Head of caudate nucleus (tissue), 42 donors: ENCODE measurements at places on chromosomes 2 and 18.
A peak's percentile ranks its signal among the peaks of the same experiment; 100 is the strongest.

- DNase-seq = no peak
Measured at GRCh38 chr2:68357605-68358337, 7.3 kb upstream of the PLEK start.

DNA sequence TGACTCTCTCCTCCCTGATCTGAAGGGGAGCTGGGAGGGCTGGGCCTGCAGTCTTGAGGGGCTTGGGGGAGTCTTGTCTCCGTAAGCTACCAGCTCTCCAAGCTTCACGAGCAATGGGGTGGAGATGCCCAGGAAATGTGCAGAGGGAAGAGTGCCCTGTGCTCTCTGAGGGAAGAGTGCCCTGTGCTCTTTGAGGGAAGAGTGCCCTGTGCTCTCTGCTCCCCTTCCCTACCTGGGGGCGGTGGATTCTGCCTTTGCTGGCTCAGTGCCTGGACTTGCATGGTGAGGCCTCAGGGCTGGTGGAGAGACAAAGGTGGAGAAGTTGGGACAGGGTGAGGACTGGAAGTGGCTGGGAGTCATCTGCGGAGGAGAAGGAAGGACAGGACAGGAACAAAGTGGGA lies 72.7 kb downstream of the TWIST2 start:
- DNase-seq = no peak

GRCh38 chr2:8566774-8567468 lies 114.9 kb upstream of the ID2 start:
- peak; percentile 7 for DNase-seq

DNA sequence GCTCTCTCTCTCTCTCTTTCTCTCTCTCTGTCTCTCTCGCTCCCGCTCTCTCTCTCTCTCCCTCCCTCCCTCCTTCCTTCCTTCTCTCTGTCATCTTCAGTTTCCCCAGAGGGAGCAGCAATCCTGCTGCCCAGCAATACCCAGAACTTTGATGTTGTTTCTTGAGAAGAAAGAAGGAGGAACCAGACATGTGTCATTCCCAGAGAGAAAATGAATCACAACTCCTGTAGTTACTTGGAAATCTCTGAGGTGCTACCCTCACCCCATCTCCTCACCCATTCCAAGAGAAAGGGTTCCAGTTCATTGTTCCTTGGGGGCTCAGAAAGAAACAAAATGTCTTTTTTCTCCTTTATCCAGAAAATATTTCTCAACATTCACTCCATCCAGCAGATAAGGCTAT lies 449.1 kb downstream of the TNS1 start:
- no peak for DNase-seq

- DNase-seq = no peak
Measured at GRCh38 chr18:61580046-61580445, 246.8 kb downstream of the CDH20 start.

DNA sequence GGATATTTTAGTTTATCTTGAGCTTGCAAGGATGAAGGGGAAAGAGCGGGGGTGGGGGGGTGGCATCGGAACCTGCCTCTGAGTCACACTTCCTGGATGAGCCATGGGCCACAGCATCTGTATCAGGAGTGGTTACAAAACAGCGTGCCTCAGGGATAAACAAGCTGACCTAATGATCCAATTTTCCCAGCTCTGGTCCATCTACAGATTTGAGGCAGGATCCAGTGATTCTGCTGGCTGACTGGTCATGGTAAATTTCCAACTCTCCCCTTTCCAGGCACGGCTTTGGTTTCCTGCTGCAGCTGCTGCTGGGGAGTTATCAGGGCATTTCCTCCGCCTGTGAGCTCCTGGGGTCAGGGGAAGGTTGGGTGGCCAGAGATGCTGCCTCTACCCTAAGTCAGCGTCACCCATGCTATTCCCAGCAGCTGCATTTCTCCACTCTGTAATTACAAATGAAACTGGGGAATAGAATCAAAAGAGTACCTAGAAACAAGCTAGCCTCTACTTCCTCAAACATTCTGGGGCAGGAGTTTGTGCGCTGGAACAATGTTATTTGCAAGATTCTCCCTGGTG lies 4.7 kb upstream of the HPCAL1 start:
- DNase-seq = no peak

DNA sequence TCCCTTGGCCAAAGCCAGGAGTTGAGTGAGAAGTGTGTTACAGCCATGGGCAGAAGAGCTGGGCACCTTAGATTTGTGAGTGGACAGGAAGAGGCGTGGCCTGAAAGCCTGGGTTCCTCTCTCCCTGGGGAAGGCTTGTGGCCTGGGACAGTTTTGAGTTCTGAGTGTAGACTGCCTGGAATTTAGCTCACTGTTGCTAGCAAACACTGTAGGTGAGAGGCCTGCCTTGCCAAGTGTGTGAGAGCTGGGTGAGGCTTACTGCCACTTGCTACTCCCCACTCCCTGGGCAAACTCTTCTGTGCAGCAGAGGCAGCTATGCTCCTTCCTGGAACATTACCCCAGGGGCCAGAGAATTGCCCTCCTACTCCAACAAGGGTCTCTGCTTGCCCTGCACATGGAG lies 150.0 kb upstream of the GALNT5 start:
- DNase-seq = no peak

DNA sequence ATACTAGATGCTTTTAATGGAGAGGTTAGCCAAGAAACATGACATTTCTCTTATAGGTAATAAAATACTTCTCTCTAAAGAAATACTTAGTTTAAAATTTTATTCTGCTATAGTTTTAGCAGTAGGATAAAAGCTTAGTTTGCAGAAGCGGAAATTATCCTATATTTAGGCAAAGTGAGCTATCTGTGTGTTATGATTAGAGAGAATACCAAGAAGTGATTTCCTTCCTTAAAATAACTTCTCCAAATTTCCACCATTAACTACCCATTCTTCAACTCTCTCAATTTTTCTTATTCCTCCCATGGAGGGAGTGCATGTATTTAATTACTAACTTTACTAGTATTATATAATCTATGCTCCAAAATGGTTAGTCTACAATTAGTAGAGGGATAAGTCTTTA lies 15.8 kb upstream of the IL1RL1 start:
- DNase-seq = no peak

DNA sequence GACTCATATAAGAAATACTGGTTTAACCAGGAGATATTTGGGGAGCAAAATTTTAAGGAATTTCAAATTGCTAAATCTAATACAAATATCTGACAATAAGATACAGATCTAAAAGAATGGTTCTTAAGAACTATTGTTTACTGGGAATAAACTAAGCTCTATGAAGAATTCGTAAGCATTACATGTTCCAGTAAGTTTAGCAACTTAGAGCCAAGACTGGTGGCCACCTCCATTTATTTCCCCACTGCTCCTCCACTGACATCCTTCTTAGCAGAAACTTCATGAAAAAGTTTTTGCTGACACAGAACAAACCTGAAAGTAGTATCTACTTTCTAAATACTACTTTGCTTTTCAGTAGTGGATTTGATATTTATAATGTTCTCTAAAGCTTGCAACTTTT lies 83.0 kb downstream of the ACSL3 start:
- DNase-seq = no peak

GRCh38 chr2:131349021-131349420 lies 14.9 kb downstream of the RAB6D start:
- no peak for DNase-seq

- no peak for DNase-seq
Measured at GRCh38 chr2:226497146-226497909, 302.3 kb downstream of the IRS1 start.

- DNase-seq = no peak
Measured at GRCh38 chr2:217919781-217920351, 82.9 kb downstream of the TNS1 start.

DNA sequence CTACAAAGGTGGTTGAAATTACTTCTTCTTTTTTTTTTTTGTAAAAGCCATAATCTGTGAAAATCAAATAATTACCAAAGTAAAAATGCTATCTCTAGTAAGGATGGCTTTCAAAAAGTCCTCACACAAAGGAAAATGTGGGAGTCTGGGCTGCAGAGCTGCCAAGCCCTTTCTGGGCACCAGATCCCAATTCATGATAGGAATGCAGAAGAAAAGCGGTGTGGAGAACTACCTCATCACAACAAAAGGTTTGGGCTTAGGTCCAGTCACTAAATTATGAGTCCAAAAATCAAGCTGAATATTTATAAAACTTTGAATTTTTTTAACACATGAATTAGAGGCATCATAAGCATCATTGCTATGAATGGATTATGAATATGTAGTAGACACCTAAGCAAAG lies 30.8 kb upstream of the EPHA4 start:
- no peak for DNase-seq

DNA sequence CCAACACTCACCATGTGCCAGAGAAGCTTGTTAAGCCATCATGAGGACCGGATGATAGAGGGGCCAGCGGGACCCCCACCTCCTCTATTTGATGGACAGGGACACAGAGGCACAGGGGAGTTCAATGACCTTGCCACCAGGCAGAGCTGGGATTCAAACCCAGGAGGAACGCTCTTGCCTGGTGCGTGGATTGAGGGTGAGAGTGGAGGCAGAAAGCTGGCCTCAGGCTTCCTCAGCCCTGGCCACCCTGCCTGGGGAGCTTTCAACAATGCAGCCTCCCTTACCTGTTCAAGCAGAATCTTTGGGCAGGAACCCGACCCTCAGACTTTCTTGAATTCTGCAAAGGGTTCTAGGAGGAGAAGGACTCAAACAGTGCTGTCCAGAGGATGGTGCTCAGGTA lies 39.9 kb upstream of the MAL start:
- DNase-seq = no peak

- DNase-seq = peak; percentile 11
Measured at GRCh38 chr2:169285531-169286235, 76.7 kb downstream of the LRP2 start.

DNA sequence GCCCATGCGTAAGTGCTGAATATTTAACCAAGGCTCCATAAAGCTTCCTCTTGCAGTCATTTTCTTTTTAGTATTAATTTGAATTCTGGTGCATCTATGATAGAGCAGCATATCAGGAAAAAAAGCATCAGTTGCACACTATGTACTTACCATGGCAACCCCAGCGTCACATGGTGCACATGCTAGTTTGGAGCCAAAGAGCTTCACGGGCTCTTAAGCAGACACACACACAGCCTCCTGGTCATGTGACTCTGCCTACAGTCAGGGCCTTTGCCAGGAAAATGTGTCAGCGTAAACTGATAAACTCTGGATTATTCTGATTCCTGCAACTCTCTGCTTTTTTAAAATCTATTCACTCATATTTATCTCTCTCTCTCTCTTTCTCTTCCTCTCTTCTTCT lies 30.2 kb downstream of the NYAP2 start:
- DNase-seq = peak; percentile 80

DNA sequence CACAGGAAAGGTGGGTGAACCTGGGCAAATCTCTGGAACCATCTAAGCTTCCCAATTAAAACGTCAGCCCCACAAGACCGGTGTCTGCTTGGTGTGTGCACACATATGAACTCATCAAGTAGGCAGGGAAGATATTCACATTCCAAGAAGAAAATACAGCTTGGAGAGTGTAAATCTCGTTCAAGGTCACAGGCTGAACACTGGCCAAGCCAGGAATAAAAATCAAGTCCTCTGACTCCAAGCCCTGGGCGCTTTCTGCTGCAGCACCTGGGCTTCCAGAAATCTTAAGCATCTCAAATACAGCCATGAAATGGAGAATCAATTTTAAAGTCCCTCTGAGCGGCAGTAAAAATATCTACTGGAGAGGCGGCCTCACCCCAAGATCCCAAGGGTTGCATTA lies 150.9 kb downstream of the TWIST2 start:
- DNase-seq = no peak

DNA sequence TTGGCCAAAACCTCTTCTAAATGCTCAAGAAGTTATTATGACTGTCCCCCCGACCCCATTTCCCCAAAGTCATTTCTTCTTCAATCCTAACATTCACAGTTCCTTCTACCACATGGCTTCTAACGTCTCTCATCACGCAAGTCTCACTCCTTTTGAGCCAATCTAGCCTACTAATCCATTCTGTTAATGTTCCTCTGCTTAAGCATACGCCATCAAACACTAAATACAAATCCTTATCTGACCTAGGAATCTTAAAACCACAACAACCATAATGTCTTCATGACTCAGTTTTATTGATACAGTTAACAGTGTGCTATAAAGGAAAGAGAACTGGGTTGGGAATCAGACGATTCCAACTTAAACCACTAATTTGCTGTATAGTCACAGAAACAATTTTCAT lies 23.9 kb downstream of the HNRNPLL start:
- DNase-seq = no peak

DNA sequence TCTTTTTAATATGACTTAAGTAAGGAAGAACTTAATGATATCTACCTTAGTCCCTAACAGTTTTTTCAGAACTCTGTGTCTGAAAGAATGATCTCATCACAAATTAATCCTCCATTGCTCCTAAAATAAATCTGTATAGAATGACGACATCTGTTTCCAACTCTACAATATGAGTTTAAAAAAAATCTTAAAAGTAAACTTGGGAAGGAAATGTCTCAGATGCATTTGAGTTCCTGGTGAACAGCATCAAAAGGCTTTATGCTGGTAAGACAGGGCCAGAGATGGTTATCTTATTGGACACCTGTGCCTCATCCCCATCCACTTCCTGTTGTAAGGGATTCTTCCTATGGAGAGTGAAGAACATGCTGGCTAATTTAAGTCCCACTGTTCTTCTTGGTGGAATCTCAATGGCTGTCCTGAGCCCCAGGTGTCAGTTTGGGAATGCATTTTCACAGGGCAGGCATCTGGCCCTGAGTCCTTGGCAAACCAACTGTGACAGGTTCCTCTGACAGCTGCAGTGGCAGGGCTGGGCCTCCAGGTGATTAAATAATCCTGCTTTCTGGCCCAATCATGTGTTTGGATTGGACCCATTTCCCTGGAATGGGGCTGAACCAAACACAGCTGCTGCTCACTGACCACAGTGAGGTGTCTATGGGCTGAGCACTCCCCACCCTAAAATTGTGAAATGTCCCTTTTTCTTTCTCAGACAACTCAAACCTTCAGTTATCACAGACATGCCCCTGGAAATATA lies 12.9 kb upstream of the NCKAP5 start:
- no peak for DNase-seq

- no peak for DNase-seq
Measured at GRCh38 chr2:236968101-236968879, 117.4 kb upstream of the COPS8 start.

GRCh38 chr2:234580686-234581085 lies 83.8 kb upstream of the ARL4C start:
- DNase-seq = no peak

GRCh38 chr2:32838418-32838817 lies 108.3 kb upstream of the LTBP1 start:
- no peak for DNase-seq
